NCI-H2081 treated with DMSO at 0.1 percent for 48 hours (cell line): ENCODE measurements at places on chromosomes 1 and 21.

DNA sequence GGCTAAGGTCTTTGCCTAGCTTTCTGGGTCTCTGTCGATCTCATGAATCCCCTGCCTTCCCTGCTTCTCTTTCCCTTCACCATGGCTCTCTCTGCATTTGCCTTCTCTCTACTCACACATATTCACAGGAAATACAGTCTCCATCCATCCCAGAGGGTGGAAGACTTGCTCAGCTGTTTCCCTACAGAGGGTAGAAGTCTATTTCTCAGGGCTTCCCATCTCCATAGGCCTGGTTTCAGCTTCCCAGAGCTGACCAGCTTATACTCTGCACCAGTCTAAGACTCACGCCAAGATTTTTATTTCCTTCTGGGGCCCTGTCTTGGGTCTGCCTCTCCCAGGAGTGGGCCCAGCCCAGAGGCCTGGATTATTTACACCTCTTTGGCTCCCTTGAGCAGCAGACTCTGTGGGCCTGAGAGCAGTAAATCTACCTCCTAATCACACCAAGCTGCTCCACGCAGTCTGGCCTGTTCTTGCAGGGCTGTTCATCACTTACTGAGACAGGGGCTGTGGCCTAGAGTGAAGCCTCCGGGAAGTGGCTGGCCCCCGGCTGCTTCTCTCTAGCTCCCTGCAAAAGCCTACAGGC lies 102.5 kb downstream of the PLXNA2 start:
- DNase-seq, result no peak

DNA sequence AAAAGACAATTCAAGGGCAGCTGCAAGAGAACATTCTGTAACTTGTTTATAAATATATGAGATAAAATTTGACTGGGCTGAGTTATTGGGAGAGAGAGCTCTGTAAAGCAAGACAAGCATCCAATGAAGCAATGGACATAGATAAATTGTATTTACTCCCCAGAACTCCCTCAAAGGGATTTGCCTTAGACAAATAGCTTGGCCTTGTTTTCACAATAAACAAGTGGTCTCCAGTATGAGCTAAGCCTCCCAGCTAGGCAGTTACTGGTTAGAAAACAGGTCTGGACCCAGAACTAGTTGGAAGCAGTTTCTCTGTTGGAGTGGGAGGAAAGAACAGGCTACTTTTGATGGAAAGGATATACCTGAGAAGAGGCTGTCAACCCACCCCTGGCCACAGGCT lies 25.2 kb upstream of the SUCO start:
- no peak for DNase-seq

DNA sequence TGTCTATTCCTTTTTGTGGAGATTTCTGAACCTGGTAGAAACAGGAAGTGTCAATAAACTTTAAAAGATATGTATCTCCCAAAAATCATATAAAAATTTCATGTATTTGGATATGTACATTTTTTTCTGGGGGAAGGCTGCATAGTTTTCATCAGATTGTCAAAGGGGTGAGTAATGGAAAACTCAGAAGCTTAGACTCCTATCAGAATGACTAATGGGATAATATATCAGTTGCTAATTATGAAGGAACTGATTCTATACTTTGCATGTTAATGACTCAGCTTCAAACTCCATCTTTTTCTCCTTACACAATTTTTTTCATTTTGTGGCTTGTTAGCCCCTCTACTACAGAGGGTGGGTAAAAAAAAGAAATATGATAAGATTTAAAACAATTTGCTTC lies 55.9 kb downstream of the GON4L start:
- DNase-seq, result no peak

- DNase-seq, result no peak
Measured at GRCh38 chr1:209104646-209105045, 478.9 kb upstream of the CAMK1G start.

- DNase-seq, result no peak
Measured at GRCh38 chr1:37415611-37416244, 58.7 kb upstream of the ZC3H12A start.

DNA sequence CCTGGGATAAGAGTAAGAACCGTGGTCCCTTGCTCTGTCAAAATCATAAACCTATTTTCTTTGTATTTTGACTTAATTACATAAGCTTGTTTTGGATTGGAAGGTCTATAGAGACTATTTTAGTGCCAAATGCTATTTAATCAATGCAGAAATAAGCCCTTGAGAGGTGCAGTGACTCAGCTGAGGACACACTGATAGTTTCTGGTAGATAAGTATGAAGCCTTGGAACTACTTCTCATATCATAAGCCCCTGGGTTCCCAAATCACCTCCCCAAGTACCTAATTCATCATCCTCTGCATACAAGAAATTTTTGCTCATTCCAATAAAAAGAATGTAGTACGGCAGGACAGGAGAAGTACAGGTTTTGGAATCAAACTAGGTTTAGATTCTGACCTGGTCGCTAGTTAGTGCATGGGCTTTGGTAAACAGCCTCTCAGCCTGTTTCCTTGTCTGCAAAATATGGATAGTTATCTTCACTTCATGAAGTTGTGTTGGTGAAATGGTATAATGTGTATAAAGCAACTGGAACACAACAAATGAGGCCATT lies 3.3 kb upstream of the CD55 start:
- no peak for DNase-seq

- DNase-seq, result no peak
Measured at GRCh38 chr1:210505601-210506496, 177.1 kb downstream of the HHAT start.

- no peak for DNase-seq
Measured at GRCh38 chr21:37787456-37787855, 128.8 kb downstream of the KCNJ6 start.

- no peak for DNase-seq
Measured at GRCh38 chr1:50368179-50369007, 54.9 kb downstream of the DMRTA2 start.

DNA sequence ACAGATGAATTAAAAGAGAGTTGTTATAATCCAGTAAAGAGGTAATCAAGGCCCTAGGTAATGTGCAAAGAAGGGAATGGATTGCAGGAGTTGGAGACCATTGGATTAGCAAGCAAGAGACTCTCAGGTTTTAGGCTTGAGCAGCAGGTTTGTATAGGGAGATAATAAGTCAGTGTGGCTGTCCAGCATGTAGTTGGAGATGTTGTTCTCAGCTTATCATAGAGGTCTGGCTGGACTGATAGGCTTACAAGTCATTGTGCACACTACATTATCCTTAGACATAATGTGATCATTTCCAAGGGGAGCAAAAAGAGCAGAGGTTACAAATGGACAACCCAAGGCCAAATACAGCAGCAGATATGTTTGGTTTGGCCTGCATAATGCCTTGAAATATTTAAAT lies 45.9 kb upstream of the SAMD13 start:
- no peak for DNase-seq

DNA sequence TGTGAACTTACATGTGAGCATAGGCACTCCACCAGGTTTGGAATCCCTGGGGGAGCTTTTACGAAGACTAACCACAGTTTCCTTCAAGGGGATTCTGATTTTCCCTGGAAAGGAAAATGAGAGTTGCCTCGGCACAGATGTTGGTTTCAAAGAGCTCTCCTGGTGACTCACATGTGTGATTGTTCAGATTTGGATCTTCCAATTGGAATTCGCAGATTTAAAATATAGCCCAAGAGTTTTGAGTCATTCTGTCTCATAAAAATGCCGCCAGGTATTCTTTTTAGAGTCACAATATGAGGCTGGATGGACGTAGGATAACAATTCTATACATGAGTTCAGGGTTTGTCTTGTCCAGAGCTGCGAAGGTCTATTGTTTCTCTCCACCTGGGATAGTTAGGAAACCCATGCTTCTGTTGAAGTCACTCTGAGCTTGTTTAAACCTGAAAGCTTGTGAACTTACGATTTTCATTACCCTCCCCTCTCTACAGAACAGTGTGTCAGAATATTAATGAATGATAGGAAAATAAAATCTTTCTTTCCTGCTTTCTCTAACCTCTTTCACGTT lies 64.9 kb downstream of the TGFB2 start:
- no peak for DNase-seq

DNA sequence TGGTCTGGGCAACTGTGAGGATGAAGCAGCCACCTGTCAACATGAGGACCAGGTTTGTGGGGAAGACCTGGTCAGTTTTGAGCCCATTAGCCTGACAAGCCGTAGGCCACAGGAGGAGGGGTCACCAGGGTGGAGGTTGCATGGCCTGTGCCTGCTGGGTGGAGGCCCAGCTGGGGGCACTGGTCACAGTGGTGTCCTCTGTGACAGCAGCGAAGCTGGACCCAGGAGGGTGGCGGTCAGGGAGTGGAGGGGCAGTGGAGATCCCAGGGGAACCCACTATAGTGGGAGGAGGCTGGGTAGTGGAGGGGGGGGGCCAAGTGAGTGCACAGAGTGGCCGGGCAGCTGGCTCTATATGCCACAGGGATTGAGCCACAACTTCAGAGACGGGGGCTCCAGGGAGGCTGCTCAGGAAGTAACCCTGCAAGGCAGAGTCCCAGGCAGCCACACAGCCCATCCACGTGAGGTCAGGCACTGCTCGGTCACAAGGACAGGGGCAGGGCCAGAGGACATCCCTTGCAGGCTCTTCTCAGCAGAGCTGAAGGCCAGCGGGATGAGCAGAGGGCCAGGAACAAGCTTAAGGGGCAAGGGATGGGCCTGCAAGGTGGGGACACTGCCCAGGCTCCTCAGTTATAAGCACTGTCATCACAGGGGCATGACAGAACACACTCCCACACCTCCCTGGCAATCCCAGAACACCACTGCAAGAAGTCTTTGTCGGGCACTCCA lies 2.3 kb upstream of the C1orf35 start:
- DNase-seq, result no peak

DNA sequence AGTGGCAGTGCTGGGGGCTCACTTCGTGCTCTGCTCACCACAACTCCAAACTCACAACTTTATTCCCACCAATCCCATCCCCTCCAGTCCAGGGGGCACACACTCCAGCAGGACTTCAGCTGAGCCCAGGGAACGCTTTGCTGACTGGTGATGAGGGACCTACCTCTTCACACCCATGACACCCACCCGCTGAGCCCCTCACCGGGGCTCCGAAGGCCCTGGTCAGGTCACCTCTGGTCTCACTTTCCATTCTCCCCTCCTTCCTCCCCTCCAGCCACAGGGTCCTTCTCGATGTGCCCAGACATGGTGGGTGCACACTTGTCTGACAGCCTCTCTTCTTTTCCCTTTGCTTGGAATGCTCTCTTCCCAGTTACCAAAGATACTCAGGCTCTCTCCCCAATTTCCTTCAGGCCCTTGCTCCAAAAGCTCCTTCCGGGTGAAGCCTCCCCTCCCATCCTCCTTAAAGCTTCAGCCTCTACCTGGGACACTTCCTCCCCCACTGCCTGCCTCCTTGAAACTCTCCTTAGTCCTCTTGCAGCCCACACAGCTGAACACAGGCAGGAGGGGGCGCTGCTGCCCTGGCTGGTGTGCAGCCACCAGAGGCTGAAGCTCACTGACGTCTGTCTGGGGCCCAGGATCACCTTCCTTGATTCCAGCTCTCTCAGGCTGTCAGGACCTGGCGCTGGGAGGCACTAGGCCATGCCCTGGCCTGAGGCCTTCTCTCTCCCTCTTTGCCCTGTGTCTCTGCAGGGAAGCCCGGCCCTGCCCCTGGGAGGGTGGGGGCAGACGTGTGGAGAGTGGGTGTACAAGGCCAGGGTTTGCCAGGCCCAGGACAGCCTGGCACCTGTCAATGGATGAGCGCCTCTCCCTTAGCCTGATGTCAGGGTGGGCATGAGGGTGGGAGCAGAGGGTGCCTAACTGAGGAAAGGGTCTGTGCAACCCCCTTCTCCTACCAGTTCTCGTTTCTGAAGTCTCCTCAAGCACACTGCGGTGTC lies 1.6 kb downstream of the KCNE1 start:
- DNase-seq, result no peak

GRCh38 chr1:38569932-38570656 lies 289.5 kb downstream of the RRAGC start:
- no peak for DNase-seq

DNA sequence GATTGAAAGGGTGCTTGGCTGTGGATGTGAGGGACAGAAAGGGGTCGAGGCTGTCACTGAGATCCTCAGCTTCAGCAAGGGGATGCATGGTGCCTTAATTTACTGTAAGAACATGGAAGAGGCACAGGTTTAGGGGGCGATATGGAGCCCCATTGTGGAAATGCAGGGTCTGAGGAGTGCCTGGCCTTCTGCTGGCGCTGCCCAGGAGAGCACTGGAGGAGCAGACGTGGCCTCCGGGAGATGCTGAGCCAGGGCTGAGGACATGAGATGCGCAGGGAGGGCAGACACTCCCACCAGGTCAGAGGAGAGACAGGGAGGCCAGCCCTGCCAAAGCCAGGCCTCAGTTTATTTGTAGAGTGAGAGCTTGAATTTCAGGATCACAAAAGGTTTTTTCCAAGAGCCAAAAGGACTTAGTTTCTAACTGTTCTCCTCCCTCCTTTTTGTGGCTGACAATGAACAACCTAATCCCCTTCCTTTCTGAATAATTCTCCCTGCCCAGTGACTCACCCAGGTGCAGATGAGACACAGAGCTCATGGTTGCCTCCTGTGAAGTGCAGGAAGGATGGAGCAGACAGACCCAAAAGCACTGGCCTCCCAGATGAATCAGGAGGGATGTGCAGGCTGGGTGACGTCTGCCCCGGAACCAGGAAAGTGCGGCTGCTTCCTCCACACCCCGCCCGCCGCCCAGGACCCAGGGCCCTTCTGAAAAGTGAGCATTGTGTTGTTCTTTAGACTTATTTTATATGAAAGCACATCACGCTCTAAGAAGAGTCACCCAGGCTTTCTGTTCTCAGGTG lies 73.0 kb upstream of the TMPRSS2 start:
- no peak for DNase-seq

GRCh38 chr1:53172426-53173128 lies 24.0 kb upstream of the CPT2 start:
- DNase-seq, result no peak

DNA sequence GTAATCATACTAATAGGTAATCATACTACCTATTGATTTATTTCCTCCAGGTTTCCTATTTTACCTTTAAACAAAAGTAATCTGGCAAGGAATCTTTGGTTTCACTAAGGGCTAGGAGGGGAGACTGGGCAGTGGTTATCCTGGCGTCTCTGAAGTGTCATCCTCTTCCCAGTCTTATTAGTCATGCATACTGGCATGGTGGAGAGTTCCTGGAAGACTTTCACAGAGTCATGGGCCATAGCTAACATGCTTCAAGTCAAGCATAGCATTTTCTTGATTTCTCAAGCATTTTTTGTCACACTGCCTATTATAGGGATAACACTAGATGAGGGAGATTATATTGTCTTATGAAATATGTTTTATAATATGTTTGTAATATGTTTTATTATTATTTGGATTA lies 64.0 kb upstream of the ASB17 start:
- no peak for DNase-seq

DNA sequence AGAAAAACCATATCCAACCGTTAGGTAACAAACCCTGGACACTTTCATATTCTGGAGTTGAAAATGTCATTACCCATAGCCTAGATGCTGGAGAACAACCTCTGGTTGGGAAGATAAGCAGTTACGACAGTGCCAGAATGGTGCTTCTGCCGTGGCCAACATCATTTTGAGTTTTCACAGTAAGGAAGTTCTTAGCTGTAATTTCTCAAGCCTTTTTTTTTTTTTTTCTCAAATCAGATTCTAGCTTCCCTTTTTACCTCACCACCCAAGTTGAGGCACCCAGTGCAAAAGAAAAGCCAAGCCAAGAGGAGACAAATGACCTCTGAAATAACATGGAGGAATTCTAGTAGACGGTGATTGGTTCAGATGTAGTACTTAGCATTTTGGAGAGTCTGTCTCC lies 21.8 kb downstream of the PPT1 start:
- DNase-seq, result no peak

GRCh38 chr21:16181018-16181417 lies 451.2 kb downstream of the USP25 start:
- DNase-seq, result no peak

- no peak for DNase-seq
Measured at GRCh38 chr1:222233444-222234158, 314.3 kb downstream of the HHIPL2 start.
